ENCODE measurements at places on chromosomes 7 and 10.

DNA sequence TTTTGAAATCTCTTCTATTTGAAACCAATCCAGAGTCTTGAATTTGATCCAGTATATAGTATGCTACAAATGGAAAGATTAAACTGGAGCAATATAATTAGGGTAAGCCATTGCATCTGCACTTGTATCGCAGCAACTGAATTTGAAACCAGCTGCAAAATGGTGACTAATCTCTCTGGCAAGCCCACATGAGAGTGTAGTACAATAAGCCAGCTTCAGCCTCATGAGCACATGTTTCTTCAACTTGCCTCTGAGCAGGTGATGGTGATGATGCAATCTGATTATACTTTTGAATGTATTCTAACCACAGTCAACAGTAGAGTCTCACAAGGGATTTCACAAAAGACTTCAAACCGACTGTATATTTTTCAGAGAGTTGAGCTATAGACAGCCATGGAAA, 829 bp upstream of the RPA3 start:
- DNase-seq, result peak; percentile 39

DNA sequence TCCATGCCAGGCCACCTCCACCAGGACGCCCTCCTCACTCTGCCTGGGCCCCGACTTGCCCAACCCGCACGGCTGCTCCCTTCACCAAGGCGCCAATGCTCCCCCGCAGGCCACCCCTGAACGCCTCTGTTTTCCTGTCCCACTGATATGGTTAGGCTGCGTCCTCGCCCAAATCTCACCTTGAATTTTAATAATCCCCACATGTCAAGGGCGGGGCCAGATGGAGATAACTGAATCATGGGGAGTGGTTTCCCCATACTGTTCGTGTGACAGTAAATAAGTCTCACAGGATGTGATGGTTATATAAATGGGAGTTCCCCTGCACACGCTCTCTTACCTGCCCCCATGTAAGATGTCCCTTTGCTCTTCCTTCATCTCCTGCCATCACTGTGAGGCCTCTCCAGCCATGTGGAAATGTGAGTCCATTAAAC, 29.8 kb downstream of the RSU1 start:
- DNase-seq, result no peak

DNA sequence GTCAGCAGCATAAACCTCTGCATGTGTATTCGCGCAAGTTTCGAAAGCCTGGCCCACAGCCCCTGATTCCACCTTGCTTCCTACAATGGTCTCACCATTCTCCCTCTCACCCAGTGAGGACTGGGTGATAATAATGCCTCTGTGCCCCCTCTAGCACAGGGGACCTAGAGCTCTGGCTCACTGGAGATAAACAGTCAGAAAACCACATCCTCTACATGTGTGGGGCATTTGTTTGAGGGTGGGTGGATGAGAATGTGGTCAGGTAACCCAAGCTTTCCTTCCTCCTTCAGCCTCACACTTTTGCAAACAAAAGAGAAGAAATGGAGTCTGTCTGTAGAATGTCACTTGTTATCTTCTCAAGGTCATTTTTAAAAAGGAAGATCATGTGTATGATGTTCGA, 373.5 kb downstream of the KCNMA1 start:
- no peak for DNase-seq

- no peak for DNase-seq
Measured at GRCh38 chr10:88474884-88475844, 108.0 kb downstream of the RNLS start.

GRCh38 chr7:93147363-93147762, 822 bp downstream of the SAMD9L start:
- peak; percentile 5 for DNase-seq

DNA sequence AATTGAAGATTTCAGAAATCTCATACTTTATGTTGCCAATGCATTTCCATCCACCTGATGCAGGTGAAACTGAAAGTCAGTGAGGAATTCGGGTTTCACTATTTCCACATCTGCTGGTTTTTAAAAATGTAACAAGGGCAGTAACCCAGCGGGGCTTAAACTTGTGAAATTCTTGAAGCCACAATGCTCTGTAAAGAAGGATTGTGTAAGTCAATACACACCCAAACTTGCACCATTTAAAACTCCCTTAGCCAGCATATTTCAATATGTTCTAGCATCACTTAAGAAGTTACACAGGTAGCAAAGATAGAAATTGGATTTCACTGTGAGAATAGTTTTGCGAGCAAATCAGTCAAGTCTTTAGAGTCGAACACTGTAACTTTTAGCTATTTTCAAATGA, 386.1 kb downstream of the PLXDC2 start:
- no peak for DNase-seq

GRCh38 chr7:98040626-98041360, 50.8 kb upstream of the OCM2 start:
- DNase-seq, result no peak

GRCh38 chr10:62934258-62934657, 118.1 kb upstream of the EGR2 start:
- no peak for DNase-seq

DNA sequence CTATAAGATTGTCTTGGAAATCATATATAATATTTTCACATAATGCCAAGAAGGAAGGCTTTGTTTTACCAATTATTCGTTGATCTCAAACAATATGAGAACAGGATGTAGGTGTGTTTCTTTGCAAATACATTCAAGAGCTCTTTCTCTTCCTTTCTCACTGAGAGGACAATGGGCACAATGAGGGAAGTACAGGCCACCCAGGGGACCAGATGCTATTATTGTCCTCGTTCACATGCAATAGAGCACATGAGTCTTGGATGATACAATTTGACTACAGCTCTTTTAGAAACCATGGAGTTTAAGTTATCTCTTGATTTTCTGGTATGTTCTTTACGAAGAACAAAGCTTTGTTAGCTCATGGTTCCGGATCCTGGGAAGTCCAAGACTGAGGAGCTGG, 323.7 kb upstream of the KLF6 start:
- DNase-seq, result no peak

DNA sequence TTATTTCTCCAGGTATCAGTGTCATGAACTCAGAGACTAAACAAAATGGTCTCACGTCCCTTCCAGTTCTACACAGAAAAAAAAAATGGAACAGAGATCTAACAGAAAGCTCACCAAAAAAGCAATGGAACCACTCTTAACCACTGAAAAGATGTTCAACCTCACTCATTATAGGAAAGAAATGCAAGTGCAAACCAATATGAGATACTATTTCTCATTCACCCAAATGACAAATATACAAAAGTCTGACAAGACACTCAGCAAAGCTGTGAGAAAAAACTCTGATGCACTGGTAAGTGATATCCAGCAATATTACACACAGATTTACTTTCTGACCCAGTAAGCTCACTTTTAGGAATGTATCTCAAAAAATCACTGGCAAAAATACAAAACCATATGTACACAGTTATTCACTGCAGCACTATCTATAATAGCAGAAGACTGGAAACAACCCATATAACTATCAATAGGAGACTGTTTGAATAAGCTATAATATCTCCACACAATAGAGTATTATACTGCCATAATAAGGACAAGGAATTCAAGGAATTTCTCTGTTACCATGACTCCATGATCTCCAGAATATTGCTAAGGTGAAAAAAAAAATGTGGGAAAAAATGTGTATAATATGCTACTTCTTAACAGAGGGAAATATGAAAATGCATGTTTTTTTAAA, 36.6 kb downstream of the ABI1 start:
- DNase-seq, result no peak

DNA sequence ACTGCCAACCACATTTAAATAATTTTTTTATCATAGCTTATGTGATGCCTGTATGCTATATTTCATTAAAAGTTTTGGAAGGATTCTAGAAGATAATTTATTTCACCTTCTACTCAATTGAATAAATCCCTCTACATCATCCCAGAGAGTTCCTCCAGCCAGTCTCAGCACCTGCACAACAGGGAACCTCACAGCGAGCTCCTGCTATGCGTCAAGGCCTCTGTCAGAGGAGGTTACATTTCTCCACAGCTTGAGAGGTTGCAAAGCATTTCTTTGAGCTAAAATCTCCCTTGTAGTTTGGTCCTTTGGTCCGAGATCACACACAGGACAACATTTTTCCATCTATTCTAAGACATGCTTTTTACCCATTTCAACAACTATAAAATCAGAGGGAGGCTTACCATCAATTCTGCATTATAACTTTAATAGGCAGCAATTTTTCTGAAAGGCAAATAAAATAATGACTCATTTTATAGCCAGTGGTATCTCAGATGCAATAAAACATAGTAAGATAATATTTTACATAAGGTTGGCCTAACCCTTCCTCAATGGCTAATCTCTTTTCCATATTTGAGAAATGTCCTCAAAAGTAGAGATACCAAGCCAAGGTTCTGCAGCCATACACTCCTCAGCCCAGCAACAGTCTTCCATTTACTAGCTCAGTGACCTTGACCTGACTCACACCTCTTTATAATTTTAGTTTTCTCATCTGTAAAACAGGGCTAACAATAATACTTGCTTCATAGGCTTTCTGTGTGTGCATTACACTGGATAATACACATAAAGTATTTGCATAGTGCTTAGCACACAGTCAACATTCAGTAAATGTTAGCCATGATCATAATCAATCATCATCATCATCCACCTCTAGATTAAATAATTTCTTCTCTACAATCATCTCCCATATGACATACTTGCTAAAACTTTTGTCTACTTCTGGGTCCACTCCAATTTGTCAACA, 68.8 kb downstream of the DOCK4 start:
- DNase-seq, result no peak

GRCh38 chr10:17710181-17710580, 41.8 kb upstream of the TMEM236 start:
- no peak for DNase-seq

GRCh38 chr7:875051-875450, 1.3 kb upstream of the GET4 start:
- no peak for DNase-seq

- DNase-seq, result no peak
Measured at GRCh38 chr7:106180721-106181120, 68.6 kb upstream of the SYPL1 start.

- DNase-seq, result no peak
Measured at GRCh38 chr10:78568620-78569019, 500.1 kb upstream of the ZMIZ1 start.

DNA sequence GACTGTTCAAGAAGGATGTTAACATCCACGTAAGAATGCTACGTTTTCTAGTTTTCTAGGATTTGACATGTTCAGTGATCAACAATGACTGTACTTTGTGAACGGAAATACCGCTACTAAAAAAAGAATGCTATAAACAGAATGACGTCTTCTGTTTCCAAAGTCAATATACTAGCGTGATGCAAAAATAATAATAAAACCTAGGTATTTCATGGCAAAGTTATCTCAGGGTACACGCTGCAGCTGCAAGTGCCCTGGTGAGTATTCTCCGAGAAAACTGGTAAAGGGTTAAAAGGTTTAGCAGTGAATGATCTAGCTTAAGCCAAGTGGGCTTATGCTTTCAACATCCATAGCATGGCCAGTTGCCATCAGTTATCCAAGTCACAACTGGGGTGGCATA, 653.3 kb upstream of the PFKP start:
- no peak for DNase-seq

DNA sequence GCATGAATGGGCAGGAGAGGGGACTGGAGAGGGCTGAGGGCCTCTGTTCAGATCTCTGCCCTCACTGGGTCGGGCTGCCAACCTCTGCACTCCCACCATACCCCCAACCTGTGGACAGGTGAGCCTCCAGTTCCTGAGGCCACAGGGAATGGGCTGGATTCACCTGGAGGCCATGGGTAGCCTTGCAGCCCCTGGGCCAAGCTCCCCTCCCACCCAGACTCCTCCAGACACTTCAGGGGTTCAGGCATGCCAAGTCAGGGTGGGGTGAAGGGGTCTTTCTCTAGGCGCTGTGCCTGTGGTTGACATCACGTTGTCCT, 80.5 kb downstream of the ZMIZ1 start:
- DNase-seq, result no peak

DNA sequence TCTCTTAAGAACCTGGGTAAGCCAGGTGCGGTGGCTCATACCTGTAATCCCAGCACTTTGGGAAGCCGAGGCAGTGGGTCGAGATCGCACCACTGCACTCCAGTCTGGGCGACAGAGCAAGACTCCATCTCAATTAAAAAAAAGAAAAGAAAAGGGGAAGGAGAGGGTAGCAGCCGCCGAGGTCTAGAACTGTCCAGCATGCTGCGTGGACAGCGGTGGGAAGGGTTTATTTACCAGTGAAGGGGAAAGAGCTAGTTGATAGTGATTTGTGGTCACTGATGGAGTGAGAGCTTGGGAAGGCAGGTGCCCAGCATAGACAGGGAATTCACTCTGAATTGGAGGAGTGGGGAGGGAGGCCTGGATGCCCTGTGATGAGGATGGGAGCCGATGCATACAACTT, 43.4 kb upstream of the DAGLB start:
- no peak for DNase-seq

GRCh38 chr10:110311357-110311949, 6.7 kb upstream of the SMNDC1 start:
- no peak for DNase-seq

DNA sequence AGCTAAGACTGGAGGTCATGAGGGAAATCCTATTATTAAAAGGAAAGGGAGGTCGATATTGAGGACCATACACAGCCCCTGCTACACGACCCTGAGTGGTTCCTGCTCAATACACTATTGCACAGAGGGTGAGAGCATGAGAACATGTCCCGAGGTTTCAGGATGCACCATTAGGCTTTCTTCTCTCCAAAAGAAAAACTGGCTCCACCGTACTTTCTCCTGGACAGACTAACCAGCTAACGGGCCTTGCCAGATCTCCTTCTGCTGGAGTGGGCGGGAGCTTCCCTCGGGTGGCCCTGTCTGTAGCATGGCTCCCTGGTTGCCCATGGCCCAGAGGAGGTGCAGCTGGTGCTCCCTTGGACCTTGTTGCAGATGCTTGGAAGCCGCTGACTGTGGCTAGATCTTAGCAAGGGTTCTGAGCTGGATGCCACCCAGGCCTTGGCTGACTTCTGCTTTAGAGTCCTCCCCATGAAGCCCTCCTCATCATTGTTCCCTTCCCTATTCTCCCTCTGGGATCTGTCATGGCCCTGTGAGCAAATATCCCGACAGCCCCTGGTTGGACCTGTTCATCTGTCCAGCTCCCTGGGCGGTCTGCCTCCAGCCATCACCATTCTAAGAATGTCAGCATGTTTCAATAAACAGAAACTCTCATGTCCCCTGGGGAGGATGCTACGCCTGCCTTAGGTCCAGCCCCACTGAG, 52.9 kb upstream of the SHH start:
- DNase-seq, result no peak

- DNase-seq, result no peak
Measured at GRCh38 chr10:93915598-93915997, 21.8 kb downstream of the SLC35G1 start.

DNA sequence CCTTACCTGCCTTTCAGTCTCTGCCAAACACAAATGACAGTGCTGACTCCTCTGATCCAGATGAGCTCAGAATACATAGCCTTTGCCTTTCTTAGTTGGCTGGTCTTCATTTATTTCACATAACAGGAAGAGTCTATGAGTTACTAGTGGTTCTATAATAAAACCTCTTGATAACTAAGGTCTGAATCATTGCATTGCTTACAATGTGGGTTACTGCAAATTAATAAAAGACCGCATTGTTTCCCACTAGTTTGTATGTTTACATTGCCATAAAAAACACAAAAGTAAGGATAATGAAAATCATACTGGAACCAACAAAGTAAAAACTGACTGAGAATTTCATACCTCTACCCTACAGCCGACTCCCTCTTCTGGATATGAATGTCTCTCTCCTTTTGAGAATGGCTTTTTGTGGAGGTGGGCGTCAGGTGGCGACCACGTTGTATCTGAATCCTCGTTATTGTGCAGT, 62.0 kb upstream of the AKR1E2 start:
- DNase-seq, result no peak
